ENCODE measurements at places on chromosomes 11 and 22. TPM values are rescaled to one million over a fixed set of nuclear protein-coding genes. Genes with fewer than 3 reads are reported as not detected.

Gene DDTL
- 0.43 TPM for total RNA-seq

Gene FGF3
- total RNA-seq, result not detected

Gene TBX10
- total RNA-seq, result not detected

Gene GLB1L2
- total RNA-seq, result 4.3 TPM

Gene CBLIF
- not detected for total RNA-seq

Gene PIWIL4
- total RNA-seq, result 1.2 TPM

Gene LRRC56
- total RNA-seq, result 0.48 TPM

Gene SLC22A12
- not detected for total RNA-seq

Gene GSTT2B
- 3.0 TPM for total RNA-seq

Gene C1QTNF4
- total RNA-seq, result 0.43 TPM

Gene UPK2
- not detected for total RNA-seq

Gene ATP5MG
- total RNA-seq, result 54.1 TPM

Gene IL17RA
- 6.2 TPM for total RNA-seq

Gene TTC36
- 1.1 TPM for total RNA-seq

Gene PPM1F
- total RNA-seq, result 30.8 TPM

Gene MS4A3
- total RNA-seq, result not detected

Gene OR51I1
- 0.24 TPM for total RNA-seq

Gene OR4D9
- total RNA-seq, result not detected

Gene IL17REL
- total RNA-seq, result not detected

Gene IL18
- total RNA-seq, result 30.8 TPM

Gene OR4D5
- total RNA-seq, result not detected

Gene TTLL1
- 7.7 TPM for total RNA-seq

Gene MUC5AC
- total RNA-seq, result not detected

Gene UFD1
- 64.3 TPM for total RNA-seq

Gene OR51A2
- total RNA-seq, result not detected

Gene DEPDC7
- 1.4 TPM for total RNA-seq

Gene DLG2
- 0.85 TPM for total RNA-seq

Gene PTPRCAP
- 0.24 TPM for total RNA-seq

Gene MIOX
- not detected for total RNA-seq

Gene OR8G5
- total RNA-seq, result not detected

Gene OR51M1
- not detected for total RNA-seq

Gene PGAP2
- total RNA-seq, result 17.7 TPM

Gene TRIM48
- total RNA-seq, result not detected
